ENCODE measurements at places on chromosomes 7 and 10.

DNA sequence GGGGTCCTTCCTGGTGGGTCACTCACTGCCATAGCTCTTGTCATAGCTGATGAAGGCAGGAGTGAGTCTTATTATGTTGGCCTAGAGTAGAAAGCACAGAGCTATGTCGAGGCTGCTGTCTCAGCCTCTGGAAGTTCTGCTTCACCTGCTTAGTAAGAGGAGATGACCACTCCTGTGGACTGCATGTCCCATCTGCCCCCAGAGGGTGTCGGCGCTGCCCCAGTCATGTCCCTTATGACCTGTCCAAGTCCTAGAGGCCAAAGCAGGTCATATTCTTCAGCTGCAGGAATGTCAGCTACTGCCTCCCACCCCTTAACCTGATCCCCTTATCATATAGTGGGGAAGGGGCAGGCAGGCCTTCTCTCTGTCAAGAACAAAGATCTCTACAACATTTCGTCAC is 72.4 kb upstream of the AGK start:
- DNase-seq: no peak

DNA sequence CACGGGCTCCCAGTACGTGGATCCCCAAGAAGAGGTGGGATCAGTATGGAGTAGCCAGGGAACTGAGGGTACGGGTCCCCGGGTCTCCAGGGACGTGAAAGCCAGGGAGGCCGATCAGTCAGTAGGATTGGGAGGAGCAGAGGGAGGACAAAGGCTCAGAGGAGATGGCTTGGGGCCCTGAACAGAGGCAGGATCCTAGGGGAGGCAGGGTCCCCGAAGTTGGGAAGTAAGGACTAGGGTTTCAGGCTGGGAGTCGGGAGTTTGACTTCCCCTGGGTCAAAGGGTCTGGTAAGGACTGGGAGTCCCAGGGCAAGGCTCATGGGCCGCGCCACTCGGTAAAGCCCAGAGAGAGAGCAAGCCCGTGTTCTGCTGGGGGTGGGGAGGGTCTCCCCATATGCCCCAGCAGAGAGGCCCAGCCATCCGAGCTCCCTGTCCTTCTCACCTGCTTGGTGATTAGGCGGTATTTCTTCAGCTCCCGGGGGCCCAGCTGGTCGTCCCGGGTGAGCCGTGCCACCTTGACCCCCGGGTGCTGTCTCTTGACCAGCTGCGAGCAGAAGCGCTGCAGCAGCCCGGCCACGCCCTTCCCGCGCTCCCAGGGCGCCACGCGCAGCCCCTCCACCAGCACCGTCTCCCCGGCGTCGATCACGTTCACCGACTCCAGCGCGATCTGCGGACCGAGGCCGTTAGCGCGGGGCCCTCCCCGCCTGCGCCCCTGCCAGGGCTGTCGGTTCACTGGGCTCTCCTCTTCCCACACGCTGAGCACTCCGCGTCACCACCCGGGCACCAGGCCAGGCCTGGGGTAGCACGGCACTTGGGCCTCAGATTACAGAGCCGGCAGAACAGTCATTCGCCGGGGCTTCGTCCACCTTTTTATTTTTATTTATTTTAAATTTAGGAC is 7.0 kb downstream of the NAT16 start:
- peak; percentile 43 for DNase-seq

- peak; percentile 62 for DNase-seq
Measured at GRCh38 chr10:61896854-61897661, 4.4 kb upstream of the ARID5B start.

DNA sequence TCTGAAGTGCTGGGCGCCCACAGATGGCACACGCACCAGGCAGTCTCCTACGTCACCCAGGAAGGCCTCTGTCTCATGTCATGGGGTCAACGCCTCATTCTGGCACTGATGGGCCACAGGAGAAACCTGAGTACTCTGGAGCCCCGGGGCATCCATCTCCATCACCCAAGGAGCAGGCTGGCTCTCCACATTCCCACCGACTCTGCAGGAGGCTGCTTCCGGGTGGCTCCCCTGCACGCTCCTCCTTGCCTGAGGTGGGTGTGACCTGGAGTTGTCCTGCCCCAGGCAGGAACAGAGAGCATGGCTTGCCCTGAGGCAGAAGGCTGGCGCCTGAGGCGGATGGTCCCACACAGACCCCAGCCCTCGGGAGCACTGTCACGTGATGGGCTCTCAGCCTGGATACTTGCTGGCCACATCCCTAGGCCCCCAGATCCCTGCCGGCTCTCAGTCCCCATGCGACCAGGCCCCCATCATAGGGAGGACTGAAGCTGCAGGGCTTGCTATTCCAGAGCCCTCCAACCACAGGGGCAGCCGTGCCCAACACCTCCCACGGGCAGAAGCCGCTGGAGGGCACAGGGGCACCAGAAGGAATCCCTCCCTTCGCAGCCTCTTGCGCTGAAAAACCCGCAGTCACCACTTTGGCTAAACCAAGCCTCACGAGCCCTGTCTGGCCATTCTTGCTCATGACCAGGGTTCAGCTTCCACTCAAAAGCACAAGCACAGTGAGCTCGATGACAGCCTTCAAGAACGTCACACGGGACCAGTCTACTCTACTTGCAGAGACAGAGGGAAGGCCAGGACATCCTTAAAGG is 80.7 kb downstream of the MAD1L1 start:
- DNase-seq: no peak

- DNase-seq: no peak
Measured at GRCh38 chr7:154841731-154842331, 161.1 kb downstream of the PAXIP1 start.

DNA sequence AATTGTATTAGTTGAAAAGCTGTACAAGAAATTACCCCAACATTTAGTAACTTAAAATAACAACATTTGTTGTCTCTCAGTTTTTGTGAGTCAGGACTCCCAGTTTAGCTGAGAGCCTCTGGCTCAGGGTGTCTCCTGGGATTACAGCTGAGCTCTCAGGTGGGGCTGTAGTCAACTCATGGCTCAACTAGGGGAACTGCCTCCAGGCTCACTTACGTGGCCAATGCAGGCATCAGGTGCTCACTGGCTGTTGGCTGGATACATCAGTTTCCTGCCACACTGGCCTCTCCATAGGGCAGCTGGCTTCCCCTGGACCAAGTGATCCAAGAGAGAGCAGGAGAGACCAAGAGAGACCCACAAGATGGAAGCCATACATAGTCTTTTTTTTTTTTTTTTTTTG is 17.5 kb downstream of the CCNY start:
- no peak for DNase-seq

GRCh38 chr10:61929555-61929954 is 28.1 kb downstream of the ARID5B start:
- DNase-seq: no peak

DNA sequence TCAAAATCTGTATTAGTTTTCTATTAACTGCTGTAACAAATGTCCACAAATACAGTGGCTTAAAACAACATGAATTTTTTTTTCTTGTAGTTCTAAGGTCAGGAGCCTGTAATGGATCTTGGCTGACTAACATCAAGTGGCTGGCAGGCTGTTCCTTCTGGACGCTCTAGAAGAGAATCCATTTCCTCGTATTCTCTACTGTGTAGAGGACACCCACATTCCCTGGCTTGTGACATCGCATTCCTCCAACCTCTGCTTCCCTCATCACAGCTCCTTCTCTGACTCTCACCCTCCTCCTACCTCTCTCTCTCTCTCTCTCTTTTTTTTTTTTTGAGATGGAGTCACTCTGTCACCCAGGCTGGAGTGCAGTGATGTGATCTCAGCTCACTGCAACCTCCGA is 4.8 kb upstream of the CALHM1 start:
- no peak for DNase-seq

DNA sequence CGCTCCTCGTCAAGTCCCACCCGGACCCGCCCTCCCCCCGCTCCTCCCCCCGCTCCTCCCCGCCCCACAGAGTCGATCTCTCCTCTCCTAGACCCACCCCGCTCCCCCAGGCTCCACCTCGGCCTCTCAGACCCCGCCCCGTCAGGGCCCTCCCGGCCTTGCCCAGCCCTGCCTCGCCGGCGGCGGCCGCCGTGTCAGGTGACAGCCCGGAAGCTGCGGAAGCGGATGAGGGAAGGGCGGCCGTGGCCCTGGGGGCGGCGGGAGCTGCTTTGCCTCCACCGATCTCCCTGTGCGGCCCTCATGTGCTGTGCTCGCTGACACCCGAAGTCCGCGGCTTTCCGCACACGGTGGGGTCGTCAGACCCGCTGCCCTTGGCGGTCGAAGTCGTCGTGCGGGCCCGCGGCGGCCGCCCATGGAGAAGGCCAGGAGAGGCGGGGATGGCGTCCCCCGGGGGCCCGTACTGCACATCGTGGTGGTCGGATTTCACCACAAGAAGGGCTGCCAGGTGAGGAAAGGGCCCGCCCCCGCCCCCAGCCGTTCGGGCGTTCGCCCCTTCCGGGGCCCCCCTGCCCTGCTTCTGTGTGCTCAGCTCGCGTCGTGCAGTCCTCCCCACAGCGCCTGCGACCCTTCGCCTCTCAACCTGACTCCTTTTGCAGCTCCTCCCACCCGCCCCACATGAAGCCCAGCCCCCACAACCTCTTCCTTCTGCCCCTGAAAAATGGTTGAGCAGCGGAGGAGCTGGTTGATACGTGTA is at the start of gene AVL9:
Gene AVL9, plus strand, starts transcription at position 192 of the 754 bp plus-strand sequence. Its CDS starts 221 bp downstream, at position 413.
- DNase-seq: peak; percentile 99

- no peak for DNase-seq
Measured at GRCh38 chr7:6212008-6212407, 60.4 kb downstream of the CYTH3 start.

DNA sequence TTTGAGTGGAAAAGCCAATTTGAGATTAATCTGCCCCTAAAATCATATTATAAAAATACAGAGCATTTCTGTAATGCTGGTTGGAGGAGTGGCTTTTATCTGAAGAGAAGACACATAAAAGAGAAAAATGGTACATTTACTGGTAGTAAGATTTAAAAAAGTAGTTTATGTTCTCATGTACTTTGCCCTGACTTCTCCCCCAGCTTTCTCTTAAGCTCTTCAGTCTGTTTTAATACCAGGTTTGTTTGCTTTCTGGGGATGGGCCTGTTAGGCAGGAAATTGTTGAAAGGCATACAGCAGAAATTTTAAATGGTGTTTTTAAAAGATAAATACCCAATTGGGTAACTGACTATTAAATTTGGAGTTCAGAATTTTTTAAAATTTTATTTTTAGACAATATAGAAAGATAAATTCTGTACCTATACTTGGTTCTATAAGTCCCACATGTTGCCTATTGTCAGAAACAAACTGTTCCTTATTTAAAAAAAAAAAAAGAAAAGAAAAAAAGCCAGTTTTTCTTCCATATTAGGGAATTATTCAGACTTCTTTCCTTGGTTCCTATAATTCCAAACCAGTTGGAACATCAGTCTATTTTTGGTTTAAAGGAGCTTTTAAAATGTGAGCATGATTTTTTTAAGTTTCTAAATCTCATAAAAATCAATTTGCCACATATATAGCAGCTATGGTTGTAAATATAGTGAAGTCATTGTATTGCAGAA is 136.6 kb downstream of the ARID5B start:
- DNase-seq: no peak

- no peak for DNase-seq
Measured at GRCh38 chr7:37684927-37685326, 1.4 kb downstream of the GPR141 start.

DNA sequence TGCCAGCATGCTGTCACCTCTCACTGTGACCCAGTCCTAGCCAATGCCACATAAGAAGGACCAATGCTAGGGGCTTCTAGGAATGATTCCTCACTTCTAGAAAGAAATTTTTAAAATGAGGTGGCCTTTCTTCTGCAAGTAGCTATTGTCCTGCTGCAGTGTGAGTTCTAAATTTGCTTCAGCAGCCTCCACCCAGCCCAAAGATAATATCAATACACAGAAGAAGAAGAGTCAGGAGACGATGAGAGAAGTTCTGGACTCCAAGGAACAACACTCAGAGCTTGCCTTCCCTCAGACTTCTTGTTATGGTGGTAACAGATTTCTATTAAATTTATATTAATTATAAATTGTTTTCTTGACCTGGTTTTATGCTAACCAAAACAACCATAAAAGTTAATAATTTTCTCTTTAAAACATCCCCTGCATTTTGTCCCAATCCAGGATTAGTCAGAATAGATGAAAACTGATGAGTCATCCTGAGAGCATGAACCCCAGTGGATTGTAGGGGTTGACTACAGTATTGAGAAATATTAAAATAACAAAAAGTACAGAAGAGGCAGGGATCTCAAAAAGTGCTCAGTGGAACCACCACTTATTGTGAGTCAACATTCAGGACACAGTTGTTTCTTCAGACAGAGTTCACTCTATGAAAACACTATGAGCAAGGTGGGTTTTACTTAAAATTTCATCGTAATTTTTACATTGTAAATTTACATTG is 29.6 kb upstream of the AKR1C2 start:
- no peak for DNase-seq

DNA sequence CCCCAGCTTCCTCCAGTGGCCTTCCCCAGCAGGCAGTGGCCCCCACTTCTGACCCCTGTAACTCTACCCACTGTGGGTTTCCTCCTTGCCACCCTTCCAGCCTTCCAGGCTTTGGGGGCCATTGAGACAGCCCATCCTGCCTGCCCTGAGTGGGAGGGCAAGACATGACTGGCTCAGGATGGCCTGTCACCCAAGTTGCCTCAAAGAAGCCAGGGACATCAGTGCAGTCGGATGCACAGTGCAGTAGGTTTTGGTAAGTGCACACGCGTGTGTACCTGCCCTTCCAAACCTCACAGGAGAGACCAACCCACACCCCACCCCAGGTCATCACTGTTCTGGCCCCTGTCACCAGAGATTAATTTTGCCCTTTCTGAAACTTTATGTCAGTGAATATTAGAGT is 22.7 kb downstream of the ZMIZ2 start:
- no peak for DNase-seq

DNA sequence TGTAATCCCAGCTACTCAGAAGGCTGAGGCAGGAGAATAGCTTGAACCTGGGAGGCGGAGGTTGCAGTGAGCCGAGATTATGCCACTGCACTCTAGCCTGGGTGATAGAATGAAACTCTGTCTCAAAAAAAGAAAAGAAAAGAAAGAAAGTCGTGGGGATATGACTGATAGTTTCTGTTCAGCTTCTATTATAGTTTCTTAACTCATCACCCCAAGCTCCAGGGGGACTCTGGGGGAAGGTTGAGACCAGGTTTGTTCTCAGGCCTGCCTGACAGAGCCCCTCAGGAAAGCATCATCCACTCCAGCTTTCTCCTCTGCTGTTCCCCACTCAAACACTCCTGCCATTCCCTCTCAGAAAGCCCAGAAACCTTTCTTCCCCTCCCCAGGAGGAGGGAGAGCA is 542.4 kb upstream of the GALNT17 start:
- no peak for DNase-seq
